CD4-positive, alpha-beta T cell (primary cell): ENCODE measurements at places on chromosomes 5 and 9.

GRCh38 chr5:67035098-67035740 lies 161.4 kb downstream of the CD180 start:
- no peak for DNase-seq

DNA sequence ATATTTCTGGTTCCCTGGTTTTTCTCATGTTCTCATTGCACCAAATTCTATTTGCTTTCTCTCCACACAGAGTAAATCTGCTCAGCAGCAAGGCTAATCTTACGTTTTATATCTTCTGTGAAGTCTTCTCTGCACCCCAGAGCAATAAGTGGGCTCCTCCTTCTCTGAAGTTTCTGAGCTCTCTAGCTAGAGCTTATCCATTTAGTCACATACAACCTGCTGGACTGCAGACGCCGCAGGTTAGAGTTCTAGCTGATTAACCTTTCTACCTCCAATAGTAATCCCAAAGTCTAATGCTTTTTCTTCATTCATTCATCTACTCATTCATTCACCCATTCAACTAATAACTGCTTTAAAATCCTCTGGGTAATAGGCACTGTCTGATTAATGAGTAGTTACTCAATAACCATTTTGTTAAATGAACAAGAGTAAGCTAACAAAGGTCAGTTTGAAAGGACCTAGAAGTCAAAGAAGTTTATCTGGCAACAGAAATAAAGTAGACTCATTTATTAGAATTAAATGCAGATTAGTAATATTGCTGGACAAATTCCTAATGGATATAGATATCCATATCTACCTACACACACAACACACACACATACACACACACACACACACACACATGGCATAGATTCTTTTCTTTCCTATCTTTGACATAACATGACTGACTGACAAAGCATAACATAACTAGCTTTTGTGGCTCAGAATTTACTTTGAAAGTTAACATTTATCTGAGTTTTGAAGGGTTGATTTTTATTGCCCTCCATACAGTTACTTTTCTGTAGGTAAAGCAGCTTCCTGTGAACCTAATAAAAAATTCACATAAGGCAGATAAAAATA lies 984.6 kb upstream of the SEMA6A start:
- DNase-seq = no peak

DNA sequence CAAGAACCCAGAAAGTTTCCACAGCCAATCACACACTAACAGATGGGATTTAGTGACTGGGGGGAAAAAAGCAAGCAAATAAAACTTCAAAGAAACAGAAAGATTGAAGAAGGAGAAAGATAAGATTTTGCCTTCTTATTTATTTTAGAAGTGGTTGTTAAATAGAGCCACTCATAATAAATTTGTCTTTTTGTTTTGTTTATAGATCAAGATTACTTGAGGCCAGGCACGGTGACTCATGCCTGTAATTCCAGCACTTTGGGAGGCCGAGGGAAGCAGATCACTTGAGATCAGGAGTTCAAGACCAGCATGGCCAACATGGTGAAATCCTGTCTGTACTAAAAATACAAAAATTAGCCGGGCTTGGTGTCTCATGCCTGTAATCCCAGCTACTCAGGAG lies 94.9 kb upstream of the RANBP3L start:
- no peak for DNase-seq

GRCh38 chr9:31185831-31186230 lies 1198.6 kb upstream of the ACO1 start:
- DNase-seq = no peak

DNA sequence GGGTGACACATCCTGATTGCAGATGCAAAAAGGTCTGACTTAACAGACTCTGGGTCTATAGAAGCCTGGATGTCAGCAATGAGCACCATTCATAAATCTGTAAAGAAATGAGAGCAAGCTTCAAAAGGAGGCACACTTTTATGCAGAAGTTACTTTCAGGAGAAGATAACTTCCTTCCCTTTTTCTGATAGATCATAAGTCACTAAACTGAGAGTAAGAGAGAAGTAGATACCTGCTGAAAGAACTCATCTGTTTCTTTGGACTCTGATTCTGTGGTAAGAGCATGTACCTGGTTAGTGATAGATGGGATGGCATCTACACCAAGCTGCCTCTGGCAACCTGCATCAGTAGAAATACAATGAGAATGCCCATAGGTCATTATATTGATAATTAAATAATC lies 525.6 kb downstream of the CETN3 start:
- no peak for DNase-seq

DNA sequence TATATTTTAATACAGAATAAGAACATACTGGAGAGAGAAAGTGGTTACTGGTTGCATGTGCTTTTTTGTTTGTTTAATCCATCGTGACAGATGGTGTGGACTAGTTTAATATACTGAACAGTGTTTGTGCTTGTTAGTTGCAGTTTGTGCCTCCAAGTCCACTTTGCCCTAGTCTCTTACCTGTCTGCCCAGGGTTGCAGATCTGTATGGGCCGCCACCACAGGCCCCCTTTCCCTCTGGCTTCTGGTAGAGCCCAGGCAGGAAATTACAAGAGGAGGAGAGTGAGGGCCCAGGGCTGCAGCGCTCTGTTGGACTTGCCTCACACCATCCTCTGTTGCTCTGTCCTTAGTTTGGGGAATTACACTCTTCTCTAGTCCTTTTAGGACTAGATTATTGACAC lies 166.4 kb downstream of the KDM4C start:
- no peak for DNase-seq
